ENCODE measurements at places on chromosomes 3 and 15. TPM values are rescaled to one million over a fixed set of nuclear protein-coding genes. Genes with fewer than 3 reads are reported as not detected.

GRCh38 chr3:190205739-190206138, 85.0 kb upstream of the P3H2 start:
- no peak for DNase-seq

DNA sequence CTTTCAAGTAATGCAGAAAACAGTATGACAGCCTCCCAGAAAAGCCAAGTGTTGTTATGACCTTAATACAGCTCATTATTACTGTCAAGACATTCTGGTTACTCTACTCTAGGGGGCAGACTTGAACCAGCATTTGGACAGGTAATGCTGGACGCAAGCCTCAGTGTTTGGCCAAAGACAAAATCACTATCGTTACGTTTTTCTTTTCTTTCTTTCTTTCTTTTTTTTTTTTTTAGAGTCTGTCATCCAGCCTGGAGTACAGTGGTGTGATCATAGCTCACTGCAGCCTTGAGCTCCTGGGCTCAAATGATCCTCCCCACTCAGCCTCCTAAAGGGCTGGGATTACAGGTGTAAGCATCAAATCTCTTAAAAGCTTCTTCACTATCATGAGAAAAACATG, 29.4 kb upstream of the TMEM45A start:
- DNase-seq, result peak; percentile 33

DNA sequence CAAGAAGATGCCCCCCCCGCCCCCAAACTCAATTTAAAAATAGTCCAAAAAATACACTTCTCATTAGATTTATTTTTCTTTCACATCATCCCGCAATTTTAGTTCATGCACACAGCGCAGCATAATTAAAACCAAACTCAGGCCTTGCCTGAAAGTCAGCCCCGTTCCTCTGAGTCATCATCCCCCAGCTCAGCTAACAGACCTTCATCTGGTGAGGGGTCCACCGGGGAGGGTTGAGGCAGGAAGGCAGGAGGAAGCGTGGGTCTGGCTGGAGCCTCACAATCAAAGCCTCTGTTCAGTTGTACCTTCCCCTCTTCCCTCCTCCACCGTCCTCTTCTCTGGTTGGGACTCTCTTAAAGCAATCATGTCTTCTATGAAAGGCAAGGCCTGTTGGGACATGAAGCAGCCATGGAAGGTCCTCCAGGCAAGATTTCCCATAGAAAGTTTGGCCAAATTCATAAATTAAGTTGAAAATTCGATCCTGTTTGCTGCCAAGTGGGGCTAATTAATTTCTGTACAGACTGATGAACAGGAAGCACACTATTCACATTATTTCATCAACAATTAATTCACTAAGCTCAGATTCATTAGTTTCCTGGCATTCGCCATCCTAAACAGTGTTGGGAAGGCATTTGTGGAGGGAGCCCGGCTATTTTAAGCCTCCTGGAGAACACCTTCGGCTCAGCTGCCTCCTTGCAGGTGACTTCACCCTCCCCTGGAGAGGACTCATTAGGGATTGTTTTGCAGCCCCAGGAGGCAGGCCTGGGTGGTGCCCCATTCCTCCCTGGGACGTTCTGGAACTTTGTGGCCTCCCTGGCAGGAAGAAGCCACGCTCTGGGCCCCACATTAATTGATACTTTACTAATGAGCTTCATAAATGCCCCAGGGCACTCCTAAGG, 72.3 kb upstream of the BNC1 start:
- DNase-seq, result no peak

DNA sequence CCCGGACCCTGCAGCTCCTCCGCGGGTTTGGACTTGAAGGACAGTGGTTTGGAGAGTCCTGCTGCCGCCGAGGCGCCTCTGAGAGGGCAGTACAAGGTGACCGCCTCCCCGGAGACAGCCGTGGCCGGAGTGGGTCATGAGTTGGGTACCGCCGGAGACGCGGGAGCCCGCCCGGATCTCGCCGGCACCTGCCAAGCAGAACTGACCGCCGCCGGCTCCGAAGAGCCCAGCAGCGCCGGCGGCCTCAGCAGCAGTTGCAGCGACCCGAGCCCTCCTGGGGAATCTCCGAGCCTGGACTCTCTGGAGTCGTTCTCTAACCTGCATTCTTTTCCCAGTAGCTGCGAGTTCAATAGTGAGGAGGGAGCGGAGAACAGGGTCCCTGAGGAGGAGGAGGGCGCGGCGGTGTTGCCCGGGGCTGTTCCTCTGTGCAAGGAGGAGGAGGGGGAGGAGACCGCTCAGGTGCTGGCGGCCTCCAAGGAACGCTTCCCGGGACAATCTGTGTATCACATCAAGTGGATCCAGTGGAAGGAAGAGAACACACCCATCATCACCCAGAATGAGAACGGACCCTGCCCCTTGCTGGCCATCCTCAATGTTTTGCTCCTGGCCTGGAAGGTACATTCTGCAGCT, 634 bp downstream of the MINDY2 start:
- no peak for DNase-seq

DNA sequence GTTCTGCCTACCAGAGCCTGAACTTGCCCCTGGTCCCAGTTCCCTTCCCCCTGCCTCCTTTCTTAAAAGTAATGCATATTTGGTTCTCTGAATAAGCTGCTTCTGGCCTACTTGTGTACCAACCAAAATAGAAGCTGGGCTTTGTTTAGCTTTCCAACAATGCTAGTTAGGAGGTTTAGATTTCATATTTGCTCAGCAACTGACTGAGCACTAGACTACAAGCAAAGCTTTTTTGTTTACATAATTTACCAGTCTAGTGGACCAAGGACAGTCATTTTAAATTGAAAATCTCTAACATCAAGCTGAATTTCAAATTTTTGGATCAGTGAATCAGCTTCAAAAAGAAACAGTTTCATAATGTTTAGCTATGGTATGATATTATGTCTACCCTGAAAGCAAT, 331.2 kb downstream of the ULK4 start:
- DNase-seq, result no peak

GRCh38 chr3:38636881-38637280, 12.6 kb downstream of the SCN5A start:
- no peak for DNase-seq

GRCh38 chr3:99319961-99320360, 318.4 kb upstream of the COL8A1 start:
- no peak for DNase-seq

LCTL gene
- polyA plus RNA-seq, result 0.29 TPM

TGM5 gene
- polyA plus RNA-seq, result not detected

LMLN gene
- 11.1 TPM for polyA plus RNA-seq

USP3 gene
- polyA plus RNA-seq, result 40.7 TPM

IL17RC gene
- polyA plus RNA-seq, result 39.0 TPM

Measured in left renal pelvis (tissue), 4 donors.